ENCODE measurements at places on chromosomes 6 and 20.

- DNase-seq: no peak
Measured at GRCh38 chr6:69286331-69286730, 510.5 kb downstream of the LMBRD1 start.

GRCh38 chr20:53943522-53944291, 126.7 kb downstream of the BCAS1 start:
- DNase-seq: peak; percentile 46

DNA sequence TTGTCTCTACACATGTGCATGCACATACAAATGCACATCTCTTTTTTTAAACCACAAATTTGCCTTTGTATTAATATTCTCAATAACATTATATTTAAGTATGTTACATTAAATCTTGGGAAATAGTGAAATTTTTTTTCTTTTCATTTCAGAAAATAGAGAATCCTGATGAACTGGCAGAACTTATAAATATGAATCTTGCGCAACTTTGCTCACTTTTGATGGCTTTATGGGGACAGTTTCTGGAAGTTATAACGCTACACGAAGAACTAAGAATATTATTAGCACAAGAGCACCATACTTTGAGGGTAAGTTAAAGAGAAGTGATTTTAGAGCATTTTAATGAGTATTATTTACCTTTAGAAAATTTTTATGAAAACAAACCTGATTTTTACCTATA, 64.2 kb upstream of the SDHAF4 start:
- DNase-seq: no peak

DNA sequence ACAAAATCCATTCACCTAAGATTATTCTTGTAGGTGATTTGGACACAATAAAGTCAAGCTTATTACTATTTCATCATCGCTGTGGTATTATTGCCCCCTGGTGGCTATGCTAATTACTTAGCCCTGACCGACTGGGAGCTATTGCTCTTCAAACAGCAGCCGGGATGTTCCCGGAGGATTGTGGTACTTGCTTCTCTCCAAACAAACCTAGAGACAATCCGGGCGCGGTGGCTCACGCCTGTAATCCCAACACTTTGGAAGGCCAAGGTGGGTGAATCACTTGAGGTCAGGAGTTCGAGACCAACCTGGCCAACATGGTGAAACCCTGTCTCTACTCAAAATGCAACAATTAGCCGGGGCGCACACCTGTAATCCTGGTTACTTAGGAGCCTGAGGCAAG, 15.4 kb upstream of the STMND1 start:
- peak; percentile 47 for DNase-seq

DNA sequence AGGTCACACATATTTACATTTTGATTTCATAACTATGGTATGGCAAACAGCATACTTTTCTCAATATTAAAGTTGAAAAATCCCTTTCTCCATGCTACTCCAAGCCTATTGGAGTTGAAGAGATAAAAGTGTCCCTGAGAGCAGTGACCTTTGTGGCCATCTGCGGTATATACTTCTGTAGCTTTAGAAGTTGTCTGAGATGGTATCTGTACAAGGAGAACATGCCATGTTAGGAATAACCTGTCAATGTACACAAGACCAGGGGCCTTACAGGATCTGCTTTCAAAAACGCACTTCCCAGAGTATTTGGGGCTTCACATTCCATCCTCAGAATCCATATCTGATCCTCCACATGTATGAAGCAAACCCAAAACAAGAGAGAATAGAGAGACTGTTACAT, 226.7 kb downstream of the MEI4 start:
- no peak for DNase-seq
